ENCODE measurements at places on chromosomes 3 and 15.
A peak's percentile ranks its signal among the peaks of the same experiment; 100 is the strongest.

- DNase-seq, result peak; percentile 67
Observed at GRCh38 chr3:53795789-53796560, 50.2 kb downstream of the CHDH start.

GRCh38 chr3:143402602-143403001 lies 283.0 kb downstream of the CHST2 start:
- DNase-seq, result no peak

DNA sequence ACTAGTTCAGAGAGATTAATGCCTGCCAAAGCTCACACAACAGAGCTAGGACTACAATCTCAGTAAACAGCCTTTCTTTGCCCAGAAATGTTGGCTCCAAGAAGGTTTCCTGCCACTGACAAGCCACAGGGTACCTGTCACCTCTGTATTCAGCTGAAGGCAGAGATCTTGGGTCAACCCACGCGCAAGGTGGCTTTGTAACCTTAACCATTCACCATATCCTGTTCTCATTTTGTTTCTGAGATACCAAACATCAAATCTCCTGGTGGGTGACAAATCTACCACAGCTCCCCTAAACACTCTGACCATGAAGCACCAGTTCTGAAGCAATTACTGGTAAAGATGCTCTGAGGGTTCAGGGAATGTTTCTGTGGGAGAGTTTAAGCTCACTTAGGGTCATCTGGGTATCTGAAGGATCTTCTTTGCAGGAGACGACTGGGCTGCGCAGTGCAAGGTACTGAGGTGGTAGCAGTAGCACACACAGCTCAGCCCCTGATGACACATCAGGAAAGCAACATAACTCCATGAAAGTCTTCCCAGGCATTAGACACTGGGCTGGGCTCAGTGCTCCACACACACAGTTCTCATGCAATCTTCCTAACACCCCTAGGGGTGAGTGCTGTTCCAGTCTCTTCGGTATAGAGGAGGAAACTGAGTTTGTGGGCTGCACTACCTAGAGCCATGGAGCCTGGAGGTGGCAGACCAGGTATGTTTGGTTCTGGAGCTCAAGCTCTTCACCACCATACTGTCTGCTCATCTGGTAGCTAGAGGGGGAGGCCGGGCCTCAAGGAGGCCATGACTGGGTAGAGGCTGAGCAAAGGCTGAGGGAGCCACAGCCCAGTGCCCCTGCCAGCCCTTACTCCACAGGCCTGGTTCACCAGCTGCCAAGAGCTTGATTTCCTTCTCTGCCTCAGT lies 7.7 kb downstream of the CXCR6 start:
- DNase-seq, result no peak

- no peak for DNase-seq
Observed at GRCh38 chr3:188691004-188691403, 480.8 kb upstream of the TPRG1 start.

GRCh38 chr3:100641471-100642032 lies 32.2 kb downstream of the ADGRG7 start:
- DNase-seq, result no peak

GRCh38 chr3:6655275-6655674 lies 205.6 kb upstream of the GRM7 start:
- DNase-seq, result no peak

GRCh38 chr15:78210349-78210717 lies 24.0 kb downstream of the ACSBG1 start:
- DNase-seq, result no peak
